Right lung (tissue), 10 donors: ENCODE measurements at places on chromosomes 16 and 17.
A peak's percentile ranks its signal among the peaks of the same experiment; 100 is the strongest.

- DNase-seq, result no peak
Measured at GRCh38 chr17:33664116-33664840, 371.2 kb upstream of the ASIC2 start.

GRCh38 chr17:19867079-19867328, 732 bp downstream of the ULK2 start:
- peak; percentile 73 for DNase-seq

GRCh38 chr16:75733305-75734211, 7.3 kb upstream of the CPHXL start:
- peak; percentile 62 for DNase-seq

GRCh38 chr16:23296994-23297393, 5.1 kb upstream of the SCNN1B start:
- no peak for DNase-seq

- DNase-seq, result peak; percentile 25
Measured at GRCh38 chr16:22070361-22071330, 21.7 kb upstream of the VWA3A start.

DNA sequence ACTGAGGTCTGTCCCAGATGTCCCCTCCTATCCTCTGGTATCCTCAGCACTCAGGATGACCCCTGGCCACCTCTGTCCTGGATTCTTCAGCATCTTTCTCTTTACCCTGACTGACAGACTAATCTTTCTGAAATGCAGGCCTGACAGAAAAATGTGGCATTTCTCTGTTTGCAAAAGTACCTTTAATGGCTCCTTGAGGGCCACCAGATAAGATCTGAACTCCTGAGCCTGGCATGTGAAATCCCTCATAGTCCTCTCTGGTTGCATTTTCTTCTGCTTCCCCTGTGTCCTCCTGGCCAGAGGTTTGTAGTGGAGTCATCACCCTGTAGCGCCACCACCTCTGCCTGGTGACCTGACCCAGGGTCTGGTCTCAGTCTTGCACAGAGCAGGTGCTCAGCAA, 2.0 kb upstream of the ELMO3 start:
- no peak for DNase-seq

DNA sequence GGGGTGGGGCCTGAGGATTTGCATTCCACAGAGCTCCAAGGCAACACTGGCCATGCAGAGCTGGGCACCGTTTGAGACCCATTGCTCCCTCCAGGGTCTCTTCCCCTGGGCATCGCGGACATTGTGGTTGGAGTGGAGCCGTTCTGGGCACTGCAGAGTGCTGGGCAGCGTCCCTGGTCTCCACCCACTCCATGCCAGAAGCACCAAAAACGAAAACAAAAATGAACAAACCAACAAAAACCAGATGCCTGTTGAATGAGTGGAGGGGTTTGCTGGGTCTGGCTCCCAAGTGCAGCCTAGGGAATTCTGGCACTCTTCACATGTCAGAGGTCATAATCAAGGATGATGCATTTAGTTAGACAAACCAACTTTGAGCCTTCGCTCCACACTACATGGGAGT, 17.9 kb downstream of the WNT9B start:
- no peak for DNase-seq

GRCh38 chr16:4517812-4518680, 20.5 kb downstream of the CDIP1 start:
- DNase-seq, result no peak

GRCh38 chr17:56499799-56500388, 93.6 kb upstream of the NOG start:
- DNase-seq, result no peak

GRCh38 chr17:1616101-1616500, 12.5 kb downstream of the SLC43A2 start:
- DNase-seq, result peak; percentile 80

DNA sequence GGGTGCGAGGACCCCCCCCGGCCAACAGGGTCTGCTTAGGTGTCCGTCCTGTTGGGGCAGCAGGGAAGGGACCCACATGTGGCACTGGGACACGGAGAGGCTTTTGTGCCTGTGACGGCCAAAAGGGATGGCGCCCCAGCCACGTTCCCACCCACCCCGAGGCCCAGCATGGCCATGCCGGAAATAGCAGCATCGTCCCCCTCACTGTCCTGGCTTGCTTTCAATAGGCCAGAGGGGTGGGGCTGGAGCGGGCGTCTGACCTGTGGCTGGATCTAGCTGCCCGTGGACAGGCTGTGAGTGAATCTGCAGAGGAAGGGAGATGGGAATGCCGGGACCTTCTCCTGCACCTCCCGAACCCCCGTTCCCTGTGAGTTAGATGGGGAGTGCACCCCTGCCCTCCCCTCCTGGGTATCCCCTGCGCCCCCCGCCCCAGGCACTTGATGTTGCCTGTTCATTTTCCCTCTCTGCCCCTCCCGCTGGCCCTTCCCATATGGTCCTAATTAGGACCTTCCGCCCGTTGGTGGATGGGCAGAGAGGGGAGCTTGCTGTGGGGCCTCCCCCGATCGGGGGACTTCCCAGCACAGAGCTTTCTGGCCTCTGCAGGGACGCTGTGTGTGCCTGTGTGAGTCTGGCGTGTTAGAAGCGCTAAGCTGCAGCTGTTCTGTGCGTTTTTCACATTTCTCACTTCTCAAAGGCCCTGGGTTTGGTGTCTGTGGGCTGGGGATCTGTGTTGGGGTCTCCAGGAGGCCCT, 292.8 kb downstream of the SEC14L1 start:
- no peak for DNase-seq

GRCh38 chr17:60995680-60996079, 318.0 kb downstream of the BCAS3 start:
- DNase-seq, result no peak

DNA sequence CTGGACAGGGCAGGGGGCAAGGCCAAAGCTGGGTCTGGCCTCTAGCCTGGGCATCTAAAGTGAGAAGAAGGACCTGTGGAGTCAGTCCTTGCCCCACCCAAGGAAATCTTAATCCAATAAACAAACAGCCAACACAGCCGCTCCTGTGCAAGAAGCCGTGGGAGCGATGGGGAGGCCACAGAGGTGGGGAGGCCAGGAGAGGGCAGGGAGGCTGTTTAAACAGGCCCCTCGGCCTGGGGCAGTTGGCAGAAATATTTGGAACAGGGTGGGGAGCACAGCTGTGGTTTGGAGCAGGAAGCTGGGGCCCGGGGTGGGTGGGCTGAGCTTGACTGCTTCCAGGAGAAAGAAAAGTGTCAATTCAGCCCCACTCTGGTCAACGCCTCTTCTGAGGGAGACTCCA, 5.3 kb downstream of the ZNF385C start:
- DNase-seq, result no peak

DNA sequence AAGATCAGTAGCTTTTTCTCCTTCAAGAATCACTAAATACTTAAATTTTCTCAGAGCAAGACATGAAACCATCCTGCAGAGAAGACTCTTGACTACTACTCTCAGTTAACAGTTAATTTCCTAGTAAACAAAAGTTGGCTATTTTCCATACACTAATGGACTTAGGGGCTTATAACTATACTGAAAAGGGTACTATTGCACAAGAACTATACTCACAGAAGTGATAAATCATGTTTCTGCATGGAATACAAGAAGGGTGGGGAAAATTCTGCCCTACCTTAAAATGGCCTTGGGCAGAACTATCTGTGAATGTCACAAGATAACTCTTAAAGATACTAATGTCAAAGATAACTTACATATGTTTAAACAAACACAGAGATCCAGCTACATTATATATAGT, 12.5 kb downstream of the ZNF652 start:
- no peak for DNase-seq

- DNase-seq, result no peak
Measured at GRCh38 chr16:22186517-22186916, 19.6 kb upstream of the EEF2K start.

- DNase-seq, result no peak
Measured at GRCh38 chr17:1598399-1599095, 30.1 kb downstream of the SLC43A2 start.

GRCh38 chr17:78236362-78237127, 5.1 kb downstream of the TMEM235 start:
- no peak for DNase-seq

DNA sequence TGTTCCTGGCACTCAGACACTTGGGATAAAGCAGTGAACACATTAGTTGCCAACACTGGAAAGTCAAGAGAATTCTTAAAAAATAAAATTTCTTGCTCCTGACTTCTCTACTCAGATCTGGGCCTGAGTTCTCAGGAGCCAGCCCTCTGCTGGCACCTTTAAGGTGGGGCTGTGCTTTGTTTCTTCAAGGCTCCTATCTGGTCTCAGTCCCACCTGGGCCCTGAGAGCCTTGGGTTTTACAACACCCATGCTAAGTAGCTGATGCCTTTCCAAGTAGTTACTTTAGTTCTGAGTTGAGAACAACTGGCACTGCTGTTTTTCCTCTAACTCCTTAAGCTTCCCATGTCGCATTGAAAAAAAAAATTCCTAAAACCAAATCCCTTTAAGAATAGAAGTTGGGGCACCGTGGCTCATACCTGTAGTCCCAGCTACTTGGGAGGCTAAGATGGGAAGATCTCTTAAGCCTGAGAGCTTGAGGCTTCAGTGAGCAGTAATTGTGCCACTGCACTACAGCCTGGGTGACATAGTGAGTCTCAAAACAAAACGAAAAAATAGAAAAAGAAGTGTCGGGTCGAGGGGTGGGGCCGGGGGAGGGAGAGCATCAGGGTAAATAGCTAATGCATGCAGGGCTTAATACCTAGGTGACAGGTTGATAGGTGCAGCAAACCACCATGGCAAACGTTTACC, 16.6 kb downstream of the CHAD start:
- DNase-seq, result no peak

DNA sequence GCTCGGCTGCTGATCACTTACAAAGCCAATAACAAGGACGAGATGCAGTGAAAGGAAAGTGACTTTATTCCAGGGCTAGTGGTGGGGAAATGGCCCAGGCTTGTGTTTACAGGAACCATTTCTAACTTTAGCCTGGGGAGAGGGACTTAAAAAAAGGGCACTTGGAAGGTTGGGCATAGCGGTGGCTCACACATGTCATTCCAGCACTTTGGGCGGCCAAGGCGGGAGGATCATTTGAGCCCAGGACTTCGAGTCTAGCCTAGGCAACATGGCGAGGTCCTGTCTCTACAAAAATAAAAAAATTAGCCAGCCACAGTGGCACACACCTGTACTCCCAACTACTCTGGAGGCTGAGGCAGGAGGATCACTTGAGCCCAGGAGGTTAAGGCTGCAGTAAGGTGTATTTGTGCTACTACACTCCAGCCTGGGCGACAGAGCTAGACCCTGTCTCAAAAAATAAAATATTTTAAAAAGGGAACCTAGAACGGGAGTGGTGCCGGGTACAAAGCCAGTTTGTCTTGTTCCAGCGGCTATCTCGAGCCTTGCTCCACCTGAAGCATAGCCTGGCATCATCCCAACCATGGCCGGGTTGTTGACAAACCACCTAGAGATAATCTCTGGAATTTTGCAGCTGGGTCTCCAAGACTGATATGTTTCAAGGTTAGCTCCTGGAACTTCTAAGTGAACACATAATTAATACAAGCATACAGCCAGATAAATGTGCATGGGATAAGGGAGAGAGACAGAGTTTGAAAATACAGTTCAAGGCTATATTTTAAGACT, 5.7 kb upstream of the TVP23A start:
- no peak for DNase-seq

DNA sequence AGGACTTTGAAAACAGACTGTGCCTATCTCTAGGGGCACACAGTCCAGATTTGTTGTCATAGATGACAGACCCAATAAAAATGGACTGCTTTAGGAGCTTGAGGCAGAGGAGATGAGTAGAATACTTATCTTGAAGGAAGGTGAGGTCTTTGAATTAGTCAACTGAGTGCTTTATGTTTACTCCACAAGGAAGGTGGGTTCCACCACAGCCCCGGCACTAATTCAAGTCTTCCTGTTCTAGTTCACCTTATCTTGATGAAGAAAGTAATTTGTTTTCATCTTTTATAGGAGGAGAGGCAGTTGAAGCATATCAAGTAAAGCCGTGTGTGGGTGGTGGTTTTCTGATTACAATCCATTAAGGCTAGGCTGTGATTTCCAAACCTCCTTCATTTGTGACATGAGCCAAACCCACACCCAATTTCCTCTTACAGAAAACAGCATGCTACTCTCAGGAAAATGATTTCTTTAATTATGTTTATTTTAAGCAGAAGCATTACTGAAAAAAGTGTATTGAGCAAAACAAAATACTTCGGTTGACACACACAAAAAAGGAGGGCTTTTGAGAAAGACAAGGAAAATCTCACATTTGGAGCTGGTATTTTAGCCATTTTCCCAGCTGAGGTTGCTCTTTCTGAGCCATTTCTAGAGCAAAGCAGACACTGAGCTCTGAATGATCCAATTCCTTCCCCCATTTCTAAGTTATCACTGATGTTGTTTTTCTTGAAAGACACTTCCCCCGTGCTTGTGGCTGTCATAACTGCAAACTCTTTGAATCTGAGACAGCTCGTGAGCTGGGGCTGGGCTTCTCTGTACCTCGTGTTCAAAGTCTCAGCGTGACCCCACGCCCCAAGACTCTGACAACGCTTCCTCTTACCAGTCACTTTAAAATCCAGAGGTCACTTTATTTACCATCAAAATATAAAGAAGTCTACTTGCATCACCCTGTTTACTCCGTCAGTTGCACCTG, 35.4 kb downstream of the CDRT15 start:
- DNase-seq, result no peak

- DNase-seq, result no peak
Measured at GRCh38 chr16:75271441-75272096, 20.1 kb upstream of the BCAR1 start.

DNA sequence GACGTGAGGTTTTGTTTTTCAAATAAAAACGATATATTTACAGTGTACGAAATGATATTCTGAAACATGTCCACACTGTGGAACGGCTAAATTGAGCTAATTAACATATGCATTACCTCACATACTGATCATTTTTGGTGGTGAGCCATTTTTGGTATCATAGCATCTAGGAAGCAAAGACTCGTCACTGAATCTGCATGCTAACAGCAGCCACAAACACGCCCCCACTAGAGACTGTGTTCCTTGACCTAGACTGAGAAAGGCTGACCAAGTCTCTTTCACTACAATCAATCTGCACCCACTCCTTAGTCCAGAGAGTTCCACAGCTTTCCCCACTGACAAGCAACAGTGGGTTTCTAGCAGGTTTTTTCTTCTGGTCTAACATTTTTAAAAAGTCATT, 29.5 kb downstream of the NPLOC4 start:
- DNase-seq, result no peak

DNA sequence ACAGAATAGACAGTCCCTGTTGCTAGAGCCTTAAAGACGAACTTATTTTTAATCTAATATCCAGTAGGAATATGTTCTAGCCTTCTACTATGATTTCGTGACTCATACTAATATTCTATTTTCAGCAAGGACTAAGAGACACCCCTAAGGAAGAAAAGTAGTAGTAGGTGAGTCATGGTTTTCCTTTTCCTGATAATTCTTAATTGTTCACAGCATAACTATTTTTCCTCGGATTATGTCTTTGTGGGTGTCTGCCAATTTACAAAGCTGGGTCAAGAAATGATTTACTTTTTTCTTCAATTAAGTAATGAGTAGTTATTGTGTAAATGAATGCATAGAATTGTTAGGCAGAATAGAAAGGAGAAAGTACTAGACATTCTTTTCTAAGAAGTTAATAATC, 292.2 kb downstream of the TOX3 start:
- DNase-seq, result no peak

- DNase-seq, result no peak
Measured at GRCh38 chr16:70703835-70704381, 18.1 kb upstream of the MTSS2 start.

GRCh38 chr17:79888811-79889634, 49.8 kb upstream of the CBX4 start:
- DNase-seq, result no peak

GRCh38 chr17:75654176-75654575, 12.8 kb downstream of the RECQL5 start:
- no peak for DNase-seq

- DNase-seq, result no peak
Measured at GRCh38 chr17:56947741-56948140, 13.1 kb downstream of the COIL start.

GRCh38 chr16:73746554-73746953, 550.1 kb upstream of the PSMD7 start:
- DNase-seq, result no peak
